ENCODE measurements at places on chromosomes 16 and 17.

GRCh38 chr17:28413804-28414203, 7.8 kb upstream of the SLC46A1 start:
- DNase-seq = no peak

- no peak for DNase-seq
Measured at GRCh38 chr16:72723781-72724180, 324.1 kb downstream of the ZFHX3 start.

GRCh38 chr16:83458612-83459011, 349.2 kb upstream of the HSBP1 start:
- no peak for DNase-seq

DNA sequence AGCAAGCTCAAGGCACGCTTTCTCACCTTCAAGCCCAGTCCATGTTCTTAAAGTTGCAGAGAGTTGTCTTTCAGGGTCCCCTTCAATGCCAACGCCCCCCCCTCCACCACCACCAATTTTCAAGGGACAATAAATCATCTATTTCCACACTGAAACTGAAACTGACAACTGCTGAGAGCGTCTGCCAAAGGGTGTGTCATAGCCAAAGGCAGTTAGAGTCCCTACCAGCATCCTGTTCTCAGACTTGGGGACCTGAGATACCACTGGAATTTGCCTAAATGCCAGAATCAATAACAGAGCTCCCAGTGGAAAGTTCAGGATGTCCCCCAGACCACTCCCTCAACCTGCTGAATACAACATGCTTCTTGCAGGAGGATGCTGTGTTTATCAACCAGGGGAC, 133.2 kb upstream of the SOX9 start:
- no peak for DNase-seq

- peak; percentile 14 for DNase-seq
Measured at GRCh38 chr17:72378414-72379390, 257.9 kb downstream of the SOX9 start.

- DNase-seq = no peak
Measured at GRCh38 chr17:8832711-8833352, 33.7 kb upstream of the MFSD6L start.

DNA sequence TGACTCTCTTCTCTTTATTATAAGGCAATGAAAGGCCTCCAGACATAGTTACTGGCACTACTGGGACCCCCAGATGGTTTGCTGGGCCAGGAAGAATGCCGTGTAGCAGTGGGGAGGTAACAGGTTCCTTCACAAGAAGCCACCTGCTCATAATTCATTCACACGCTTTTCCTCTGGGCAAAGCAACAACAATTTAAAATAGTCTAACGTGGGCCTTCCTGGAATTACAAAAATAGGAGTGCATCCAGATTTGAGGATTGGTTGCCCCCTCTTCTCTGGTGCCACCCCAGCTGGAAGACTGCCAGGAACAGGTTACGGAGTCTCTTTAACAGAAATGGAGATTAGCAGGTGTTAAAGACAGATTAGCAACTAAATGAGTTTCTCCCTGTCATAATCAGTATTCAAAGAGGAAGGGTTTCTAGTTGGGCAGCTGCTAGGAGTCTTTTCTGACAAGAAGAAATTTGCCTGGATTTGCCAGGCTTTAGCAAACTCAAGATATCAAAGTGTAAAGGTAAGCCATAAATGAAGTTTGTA, 409.6 kb downstream of the NPIPA8 start:
- no peak for DNase-seq

DNA sequence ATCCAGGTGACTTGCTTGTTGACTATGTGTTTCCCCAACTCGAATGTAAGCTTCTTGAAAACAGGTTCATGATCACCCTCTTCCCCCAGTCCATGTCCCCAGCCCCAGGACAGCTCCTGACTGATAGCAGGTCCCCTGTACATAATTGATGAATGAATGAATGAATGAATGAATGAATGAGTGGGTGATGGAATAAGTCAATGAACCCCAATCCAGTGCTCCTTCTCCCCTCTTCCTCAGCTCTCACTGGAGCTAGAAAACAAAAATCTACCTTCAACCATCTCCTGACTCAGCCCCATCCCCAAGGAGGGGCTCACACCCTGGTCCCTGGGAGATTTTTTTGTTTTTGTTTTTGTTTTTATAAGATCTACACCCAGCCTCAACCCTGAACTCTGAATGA, 16.2 kb upstream of the TVP23A start:
- no peak for DNase-seq

GRCh38 chr17:60168654-60169053, 18.9 kb downstream of the CA4 start:
- no peak for DNase-seq

DNA sequence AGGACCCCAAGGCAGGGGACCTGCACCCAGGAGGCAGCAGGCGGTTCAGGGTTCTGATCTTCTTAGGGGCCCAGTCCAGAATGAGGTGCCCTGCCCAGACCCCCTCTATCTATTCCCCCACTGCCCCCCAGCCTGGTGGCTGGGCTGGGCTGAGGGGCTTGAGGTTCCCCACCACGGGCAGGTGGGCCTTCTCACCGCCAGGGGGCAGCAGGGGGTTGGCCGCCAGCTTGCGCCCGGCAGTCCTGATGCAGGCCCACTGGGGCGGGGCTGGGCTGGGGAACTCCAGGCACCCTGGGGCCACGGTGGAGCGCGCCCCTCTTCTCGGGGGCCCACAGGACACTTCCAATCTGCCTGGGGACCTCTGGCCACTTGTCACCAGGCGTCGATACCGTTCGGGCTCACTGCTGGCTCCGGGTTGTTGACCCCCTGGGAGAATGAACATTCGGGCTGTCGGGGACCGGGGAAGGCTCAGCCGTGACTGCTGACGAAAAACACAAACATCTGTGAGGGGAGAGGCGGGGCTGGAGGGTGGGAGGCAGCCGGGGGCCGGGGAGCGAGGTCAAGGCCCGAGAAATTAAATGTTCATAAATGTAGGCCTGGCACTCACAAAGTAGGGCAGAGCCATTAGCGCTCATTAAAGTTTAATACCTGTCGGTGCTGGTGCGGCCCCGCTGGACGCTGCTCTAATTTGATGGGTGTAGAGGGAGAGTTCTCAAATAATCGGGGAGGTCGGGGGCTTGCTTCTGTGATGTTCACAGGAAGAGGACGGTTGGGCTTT, 219.3 kb upstream of the GSE1 start:
- no peak for DNase-seq

DNA sequence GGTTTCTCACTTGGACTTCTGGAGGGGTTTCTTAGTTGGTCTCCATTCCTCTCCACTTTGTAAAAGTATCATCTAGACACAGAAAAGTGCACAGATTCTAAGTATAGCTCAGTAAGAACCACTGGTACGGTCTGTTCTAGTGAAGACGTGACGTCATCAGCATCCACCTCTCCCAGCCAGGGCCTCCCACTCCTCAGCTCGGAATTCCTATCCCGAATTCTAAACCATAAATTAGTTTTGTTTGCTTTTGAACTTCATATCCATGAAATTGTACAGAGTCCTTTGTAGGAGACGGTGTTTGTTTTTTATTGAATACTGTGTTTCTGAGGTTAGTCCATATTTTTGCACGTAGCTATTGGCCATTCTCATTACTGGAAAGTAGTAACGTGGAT, 25.5 kb downstream of the FOXK2 start:
- DNase-seq = no peak

DNA sequence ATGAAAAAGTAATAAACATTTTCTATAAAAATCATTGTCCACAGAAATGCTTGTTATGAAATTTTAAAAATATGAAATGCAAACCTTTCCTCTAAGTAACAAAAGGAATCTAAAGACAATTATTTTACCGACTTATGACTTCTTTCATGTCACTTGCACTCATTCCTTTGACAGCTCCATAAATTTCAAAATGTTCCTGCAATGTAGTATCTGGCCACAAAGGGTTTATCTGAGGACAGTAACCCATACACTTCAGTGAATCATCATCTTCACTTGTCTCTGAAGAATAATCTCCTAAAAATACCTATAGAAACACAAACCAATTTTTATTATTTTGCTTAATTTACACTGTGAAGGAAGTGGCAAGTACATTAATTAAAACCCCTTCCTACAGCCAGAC, 25.6 kb upstream of the ABCA10 start:
- no peak for DNase-seq

GRCh38 chr17:16121915-16122314, 93.4 kb downstream of the NCOR1 start:
- no peak for DNase-seq

- DNase-seq = no peak
Measured at GRCh38 chr17:64426596-64426995, 22.3 kb upstream of the MILR1 start.

GRCh38 chr16:82017911-82018568, 6.8 kb upstream of the SDR42E1 start:
- DNase-seq = no peak

DNA sequence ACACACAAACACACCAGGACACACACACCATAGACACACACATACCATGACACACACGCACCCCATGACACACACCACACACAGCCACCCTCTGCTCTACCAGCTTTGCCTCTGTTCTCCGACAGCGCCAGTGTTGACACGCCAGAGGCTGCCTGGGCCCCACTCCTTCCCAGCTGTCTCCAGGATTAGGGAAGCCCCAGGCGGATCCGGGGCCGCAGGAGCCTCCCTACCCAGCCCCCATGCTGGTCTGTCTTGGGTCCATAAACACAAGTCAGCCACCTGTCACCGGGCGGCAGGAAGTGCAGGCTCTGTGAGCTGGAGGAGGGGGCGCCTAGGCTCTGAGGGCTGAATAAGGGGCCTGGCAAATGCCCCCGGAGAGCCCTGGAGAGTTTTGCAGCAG, 10.5 kb downstream of the TBC1D16 start:
- peak; percentile 67 for DNase-seq

- no peak for DNase-seq
Measured at GRCh38 chr17:80710714-80711302, 166.2 kb downstream of the RPTOR start.

- no peak for DNase-seq
Measured at GRCh38 chr16:48013491-48013901, 142.3 kb downstream of the ABCC12 start.

DNA sequence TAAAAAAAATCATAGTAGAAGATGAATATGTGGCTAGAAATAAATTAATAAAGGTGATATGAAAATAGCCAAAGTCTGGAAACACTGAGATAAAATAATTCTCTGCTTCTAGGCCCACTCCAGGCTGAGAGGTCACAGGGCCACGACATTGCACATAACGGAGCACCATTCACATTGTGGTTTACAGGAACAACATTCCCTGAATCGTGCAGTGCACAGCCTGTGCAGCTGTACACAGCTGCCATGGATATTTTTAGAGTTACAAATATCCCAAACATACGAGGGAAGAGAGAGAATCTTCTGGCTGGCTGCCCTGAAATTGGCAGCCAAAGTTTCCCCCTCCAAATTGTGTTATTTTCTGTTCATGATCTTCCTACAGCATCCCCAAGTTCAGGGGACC, 68.8 kb downstream of the GSG1L start:
- no peak for DNase-seq

- no peak for DNase-seq
Measured at GRCh38 chr17:31392856-31393748, 1.6 kb downstream of the RAB11FIP4 start.

DNA sequence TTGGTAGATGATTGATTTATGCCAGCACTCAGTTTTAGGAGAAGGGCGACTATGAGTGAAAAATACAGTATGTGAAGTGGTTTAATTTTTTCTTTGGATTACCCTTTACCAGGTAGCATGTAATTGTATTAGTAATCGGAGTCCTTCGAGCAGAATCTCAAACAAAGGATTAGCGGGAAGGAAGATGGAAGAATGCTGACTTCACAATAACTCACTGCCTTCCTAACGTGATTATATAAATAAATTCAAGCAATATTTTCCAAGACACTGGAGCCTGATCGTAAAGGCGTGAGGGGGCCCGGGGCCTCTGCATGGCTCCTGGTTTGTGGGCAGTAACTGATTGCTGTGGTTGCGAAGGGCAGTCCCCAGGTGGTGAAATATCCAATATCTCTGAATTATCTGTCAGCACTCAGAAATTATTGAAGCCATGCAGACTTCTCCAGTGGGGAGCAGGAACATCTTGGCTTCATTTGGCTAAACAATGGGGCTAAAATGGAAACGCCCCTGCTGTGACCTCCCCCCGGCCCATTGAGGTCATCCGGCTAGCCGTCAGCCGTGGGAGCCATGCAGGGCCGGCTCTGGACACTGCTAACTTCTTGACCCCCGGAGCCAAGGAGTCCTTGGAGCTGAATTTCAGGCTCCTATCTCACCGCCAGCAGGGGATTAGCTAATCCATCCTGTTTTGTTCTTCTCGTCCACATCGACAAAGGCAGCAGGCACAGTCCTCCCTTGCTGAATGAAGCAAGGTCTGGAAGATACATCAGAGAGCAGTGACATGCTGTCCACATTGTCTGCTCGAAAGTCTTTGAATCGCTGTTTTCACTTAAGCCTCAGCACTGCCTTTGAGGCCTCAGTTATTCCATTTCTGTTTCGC, 295.9 kb upstream of the N4BP1 start:
- no peak for DNase-seq

DNA sequence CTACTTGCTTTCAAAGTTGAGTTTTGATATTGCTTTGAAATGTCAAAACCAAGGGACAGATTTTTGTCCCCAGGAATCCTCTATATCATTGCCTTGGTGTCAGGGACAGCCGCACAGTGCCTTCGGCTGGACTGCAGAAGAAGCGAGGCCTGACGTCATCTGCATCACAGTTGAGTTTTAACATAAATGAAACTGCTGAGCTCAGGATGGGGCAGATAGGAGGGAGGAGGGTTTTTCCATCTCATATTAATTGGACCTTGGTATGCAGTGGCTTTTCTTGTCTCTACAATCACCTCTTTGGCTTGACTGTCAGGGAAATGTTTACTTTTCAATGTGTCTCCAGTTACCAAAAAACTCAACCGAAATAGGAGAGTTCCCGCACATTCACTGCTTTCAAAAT, 111.3 kb downstream of the AATF start:
- no peak for DNase-seq

DNA sequence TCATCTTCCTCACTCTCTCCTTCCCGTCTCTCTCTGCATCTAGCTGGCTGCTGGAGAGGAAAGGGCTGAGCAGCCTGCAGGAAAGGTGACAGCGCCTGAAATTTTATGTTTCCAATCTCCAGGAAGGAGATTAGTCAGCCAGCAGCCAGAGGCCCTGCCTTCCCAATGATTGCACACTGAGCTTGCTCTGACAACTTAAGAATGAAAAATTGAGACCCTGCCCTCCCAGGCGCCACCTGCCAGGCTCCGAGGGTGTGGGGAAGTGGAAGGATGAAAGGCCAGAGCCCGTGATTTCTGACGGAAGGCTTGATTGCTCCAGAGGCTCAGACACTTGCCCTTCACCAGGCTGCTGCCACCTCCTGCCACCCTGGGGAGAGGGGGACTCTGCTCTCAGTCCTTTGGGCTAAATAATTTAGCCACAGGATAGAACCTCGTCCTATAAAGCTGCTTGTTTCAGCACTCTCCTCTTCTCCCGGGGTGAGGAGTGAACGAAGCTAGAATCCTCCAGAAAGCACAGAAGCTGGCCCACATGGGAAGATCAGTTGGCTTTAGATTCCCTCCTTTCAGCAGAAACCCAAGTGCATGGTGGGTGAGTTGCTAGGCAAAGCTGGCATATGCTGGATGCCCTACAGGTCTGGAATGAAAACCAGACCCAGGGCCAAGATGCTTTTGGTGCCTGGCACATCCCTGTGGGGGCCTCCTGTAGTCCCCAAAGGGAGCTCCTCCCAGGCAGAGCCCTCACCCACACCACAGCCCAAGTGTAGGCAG, 33.5 kb downstream of the GRIN2C start:
- no peak for DNase-seq
